Activated naive CD4-positive, alpha-beta T cell treated with anti-CD3 and anti-CD28 coated beads for 36 hours (primary cell): ENCODE measurements at places on chromosomes 2 and 18. TPM values are rescaled to one million over a fixed set of nuclear protein-coding genes. Genes with fewer than 3 reads are reported as not detected.

DNA sequence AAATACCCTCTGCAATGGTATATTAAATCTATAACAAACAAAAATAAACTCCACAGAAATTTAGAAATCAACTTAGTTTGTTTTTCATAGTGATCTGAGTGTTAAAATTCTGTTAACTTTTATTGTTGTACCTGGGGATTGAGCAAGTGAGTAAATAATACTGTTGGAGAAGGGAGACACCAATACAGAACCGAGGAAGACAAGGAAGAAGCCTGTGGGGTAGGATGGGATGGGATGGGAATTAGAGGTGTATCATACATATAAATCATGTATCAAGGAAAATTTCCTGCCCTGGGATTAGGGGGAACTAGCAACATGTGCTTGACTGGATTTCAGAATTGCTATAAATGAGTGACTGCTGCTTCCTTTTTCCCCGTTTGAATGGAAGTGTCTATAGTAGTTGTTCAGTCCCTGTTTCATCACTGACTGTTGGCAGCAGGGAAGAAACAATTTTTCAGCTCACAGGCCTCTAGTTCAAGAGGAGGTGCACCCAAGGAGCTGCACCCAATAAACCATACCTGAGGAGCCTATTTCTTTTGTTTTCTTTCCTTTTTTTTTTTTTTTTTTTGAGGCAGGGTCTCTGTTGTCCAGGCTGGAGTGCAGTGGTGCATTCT is 53.1 kb downstream of the SP110 start:
- no peak for DNase-seq

Gene ST8SIA5
- total RNA-seq, result not detected

- DNase-seq, result no peak
Measured at GRCh38 chr2:214899751-214900150, 90.3 kb upstream of the BARD1 start.

Gene TCF23
- total RNA-seq, result not detected

GRCh38 chr2:30272761-30273573 is 41.6 kb downstream of the LBH start:
- DNase-seq, result peak; percentile 60
